ENCODE measurements at places on chromosomes 3 and 15.

DNA sequence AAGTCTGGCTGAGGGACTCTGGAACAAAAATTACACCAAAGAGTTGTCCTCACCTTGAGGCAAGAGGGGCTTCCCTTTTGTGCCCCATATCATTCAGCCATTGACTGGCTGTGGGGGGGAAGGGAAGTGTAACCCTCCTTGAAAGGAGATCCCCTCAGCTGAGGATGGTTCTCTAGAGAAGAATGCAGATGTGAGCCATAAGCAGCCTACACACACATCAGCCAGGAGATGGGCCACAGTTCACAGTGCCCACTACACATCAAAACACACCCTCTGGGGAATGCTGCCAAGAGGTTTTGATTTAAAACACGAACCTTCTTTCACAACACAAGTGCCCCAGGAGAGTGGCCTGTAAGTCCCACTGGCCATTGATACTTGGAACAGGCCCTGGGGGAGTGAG, 231.2 kb upstream of the CTDSPL start:
- no peak for DNase-seq

DNA sequence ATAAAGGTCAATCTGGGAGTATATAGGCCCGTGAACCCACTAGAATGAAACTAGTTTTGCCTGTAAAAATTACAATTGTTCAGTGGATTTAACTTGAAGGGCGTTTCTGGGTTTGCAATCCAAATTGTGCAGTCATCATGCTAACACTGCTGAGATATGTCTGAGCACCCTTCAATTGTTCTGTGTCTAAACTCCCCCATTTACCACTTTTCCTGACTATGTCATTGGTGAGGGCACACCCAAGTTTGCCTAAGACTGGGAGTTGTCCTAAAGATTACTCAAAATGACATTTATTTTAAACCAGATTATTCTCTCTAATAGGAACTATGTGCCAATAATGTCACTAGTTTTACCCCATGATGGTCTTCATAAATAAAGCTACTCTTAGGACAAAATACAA, 54.6 kb downstream of the EMC4 start:
- no peak for DNase-seq

- no peak for DNase-seq
These were observed 253.7 kb upstream of the THBS1 start for GRCh38 chr15:39327005-39327730.

DNA sequence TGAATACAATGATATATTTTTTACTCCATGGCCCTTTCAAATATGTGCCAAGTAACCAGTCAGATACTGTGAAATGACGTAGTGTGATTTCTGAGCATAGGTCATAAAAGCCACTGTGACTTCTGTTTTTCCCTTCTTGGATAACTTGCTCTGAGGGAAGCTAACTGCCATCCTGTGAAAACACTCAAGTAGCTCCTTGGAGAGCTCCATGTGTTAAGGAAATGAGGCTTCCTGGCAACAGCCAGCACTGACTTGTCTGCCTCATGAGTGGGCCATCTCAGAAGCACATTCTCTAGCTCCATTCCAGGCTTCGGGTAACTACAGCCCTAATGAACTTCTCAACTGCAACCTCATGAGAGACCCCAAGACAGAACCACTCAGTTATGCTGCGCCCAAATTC, 9.5 kb upstream of the CCDC80 start:
- DNase-seq: no peak

- no peak for DNase-seq
These were observed 138.2 kb downstream of the UBE2E2 start for GRCh38 chr3:23341147-23341838.

DNA sequence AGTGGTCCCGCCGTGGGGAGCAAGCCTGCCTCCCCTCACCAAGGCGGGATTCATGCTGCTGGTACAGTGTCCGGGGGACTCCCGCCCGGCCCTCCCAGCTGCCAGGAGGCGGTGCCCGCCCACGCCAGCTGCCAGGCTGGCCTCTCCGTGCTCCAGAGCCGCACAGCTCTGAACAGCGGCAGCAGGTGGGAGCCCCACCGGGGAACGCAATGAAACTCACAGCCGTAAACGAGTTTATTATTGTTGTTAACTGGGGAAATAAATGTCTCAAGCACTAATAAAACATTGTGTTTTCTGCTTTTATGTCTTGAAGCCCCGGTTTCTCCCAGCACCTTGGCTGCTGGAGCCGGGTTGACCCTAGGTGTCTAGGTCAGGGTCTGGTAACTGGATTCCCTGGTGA, 317.7 kb upstream of the TLE3 start:
- DNase-seq: no peak

DNA sequence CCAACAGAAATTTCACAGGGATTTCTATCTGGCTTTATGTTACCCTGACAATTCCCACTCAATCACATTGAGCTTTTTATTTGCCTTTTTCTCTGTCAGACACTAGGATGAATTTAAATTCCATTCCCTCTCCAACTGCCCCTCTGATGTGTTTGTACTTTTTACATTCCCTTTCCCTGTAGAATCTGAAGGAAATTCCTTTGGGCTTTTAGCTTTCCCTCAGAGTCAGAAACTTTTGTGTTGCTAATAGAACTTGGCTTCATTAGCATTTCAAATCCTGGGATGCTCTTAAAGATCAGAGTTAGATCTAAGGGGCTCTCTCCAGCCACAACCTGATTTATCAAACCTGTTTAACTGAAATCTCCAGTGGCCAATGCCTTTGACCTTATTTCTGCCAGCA, 7.9 kb upstream of the RARB start:
- no peak for DNase-seq

DNA sequence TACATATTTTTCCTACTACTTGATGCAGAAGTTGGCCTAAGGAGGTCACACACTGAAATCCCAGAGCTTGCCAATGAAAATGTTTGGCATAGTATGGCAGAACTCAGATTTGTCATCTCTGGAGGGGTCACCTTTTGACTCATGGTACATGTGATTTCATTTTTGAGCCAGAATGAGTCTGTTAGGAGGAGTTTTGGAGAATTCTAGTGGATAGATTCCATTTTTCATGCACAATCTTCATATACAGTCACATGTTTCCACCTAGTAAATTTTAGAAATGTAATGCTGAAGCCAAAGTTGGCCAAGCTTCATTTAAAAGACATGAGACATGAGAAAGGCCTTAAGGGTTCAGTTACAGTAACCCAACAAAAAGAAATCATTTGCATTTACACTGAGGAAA, 97.8 kb upstream of the IGSF10 start:
- peak; percentile 12 for DNase-seq

- DNase-seq: no peak
These were observed 454 bp downstream of the C15orf62 start for GRCh38 chr15:40770147-40770721.

GRCh38 chr3:158773845-158774830, 27.7 kb upstream of the MFSD1 start:
- no peak for DNase-seq

DNA sequence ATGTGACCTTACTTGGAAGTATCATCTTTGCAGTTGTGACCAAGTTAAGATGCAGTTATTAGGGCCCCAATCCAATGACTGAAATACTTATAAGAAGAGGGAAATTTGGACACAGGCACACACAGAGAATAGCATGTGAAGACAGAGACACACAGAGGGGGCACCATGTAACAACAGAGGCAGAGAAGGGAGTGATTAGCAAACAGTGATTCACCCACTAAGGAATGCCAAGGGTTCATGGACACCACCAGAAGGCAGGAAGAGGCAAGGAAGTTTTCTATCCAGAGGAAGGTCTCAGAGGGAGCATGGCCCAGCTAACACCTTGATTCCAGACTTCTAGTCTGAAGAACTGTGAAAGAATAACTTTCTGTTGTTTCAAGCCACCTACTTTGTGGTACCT, 25.0 kb downstream of the SIDT1 start:
- DNase-seq: peak; percentile 15

DNA sequence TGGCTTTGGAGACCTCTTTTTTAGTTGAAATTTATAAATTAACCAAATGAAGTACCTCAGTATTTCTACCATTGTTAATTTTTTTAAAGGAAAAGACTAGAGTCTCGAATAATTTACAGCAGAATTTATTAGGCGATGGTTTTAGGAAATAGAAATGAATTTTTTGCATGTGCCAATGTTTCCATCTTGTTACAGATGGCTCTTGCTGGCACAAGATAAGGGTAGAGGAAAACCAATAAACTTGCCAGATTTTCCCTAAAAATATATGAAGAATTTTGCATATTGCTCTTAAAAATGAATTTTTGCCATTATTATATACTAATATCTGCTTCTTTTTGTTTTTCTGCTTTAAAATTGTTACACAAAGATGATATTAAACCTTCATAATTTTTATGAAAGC, 380.7 kb downstream of the NLGN1 start:
- DNase-seq: no peak

- peak; percentile 38 for DNase-seq
These were observed 32.2 kb downstream of the GPR176 start for GRCh38 chr15:39887832-39888231.

GRCh38 chr3:36312351-36312750, 68.0 kb upstream of the STAC start:
- DNase-seq: no peak

GRCh38 chr3:185677146-185677829, 91.2 kb downstream of the SENP2 start:
- DNase-seq: peak; percentile 69

DNA sequence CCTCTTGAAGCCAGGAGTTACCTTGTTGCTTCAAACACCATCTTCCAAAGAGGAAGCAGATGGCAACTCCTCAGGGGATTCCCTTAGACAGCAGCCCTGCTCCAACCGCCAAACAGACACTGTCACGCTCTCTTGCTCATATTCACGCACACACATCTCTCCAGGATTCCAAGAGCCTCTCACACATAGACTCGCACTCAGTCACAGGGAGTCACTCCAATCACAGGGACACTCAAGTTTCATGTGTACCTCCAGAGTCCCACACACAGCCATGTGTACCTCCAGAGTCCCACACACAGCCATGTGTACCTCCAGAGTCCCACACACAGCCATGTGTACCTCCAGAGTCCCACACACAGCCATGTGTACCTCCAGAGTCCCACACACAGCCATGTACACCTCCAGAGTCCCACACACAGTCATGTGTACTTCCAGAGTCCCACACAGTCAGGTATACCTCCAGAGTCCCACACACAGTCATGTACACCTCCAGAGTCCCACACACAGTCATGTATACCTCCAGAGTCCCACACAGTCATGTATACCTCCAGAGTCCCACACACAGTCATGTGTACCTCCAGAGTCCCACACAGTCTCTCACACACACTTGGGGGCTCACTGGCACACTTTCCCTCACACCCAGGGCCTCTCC, 6.1 kb downstream of the VWA5B2 start:
- DNase-seq: no peak

DNA sequence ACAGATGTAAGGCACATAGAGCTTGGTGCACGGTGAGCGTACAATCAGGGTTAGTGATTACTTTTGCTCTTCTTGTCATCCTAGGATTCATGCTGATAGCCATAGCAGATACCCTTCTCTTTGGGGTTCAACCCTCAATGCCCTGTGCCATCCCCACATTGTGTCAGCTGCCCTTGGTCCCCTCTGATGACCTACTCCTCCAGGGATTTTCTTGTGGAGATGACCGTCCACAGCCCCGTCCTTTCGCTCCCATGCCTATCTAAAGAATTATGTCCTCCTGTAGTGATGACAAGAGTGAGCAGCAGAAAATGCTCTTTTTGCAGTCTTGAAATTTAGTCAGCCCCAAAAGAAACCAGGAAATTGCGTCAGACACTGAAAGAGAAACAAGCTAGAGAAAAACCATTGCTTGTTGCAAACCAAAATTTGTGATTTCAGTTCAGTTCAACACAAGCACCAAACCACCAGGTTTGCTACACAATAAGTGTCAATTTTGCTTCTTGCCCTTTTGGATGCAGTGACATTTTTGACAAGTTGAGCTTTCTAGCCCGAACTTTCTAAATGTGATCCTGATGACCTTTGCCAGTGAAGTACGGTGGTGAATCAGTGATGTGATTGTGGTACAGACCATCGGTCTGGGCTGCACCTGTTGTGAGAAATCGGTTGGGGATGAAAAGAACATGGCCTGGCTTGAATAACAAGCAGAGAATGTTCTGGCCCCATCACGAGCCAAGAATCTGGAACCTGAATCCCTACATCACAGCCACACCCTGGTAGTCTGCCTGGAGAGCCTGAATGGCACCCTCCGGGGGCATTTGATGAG, 41.3 kb downstream of the CMTM7 start:
- peak; percentile 27 for DNase-seq

- DNase-seq: peak; percentile 54
These were observed 8.2 kb upstream of the OCA2 start for GRCh38 chr15:28107111-28107903.

- no peak for DNase-seq
These were observed 87.3 kb downstream of the PEX5L start for GRCh38 chr3:179949412-179949811.

DNA sequence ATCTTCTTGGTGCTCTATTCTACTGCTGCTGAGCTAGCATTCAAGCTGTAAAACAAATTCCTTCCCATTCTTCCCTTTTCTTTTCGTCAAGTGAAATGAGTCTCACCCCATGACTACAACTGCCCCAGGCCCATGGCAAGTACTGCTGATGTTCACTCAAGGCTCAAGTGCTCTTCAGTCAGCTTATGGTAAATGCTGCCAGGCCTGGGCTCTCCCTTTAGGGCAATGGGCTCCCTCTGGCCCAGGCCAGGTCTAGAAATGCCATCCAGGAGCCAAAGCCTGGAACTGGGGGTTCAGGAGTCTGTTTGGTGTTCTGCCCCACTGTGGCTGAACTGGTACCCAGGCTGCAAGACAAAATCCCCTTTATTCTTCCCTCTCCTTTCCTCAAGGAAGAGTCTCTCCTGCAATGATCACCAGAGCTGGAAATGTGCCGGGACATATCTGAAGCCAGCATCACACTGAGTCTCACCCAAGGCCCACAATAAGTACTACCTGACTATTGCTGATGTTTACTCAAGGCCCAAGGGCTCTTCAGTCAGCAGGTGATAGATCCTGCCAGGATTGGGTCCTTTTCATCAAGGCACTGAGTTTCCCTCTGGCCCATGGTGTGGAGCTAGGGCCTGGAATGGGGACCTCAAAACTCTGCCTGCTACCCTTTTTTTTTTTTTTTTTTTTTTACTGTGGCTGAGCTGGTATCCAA, 205.0 kb upstream of the STAC start:
- DNase-seq: no peak

DNA sequence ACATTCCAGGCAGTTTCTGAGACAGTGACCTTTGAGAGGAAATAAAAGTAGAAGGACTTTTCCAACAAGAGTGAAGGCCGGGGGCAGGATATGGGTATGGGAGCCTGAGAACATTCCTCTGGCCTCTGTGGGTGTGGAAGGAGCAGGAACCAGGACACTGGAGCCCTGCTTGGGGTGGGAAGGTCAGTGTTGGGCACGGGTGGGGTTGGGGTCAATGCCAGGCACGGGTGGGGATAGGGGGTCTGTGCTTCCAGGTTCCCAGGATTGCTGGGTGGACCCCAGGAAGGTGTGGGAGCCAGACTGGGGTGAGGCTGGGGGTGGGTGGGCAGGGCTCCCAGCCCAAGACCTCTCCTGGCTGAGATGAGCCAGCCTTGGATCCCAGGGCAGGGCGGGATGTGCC, 163.5 kb downstream of the NSMCE3 start:
- no peak for DNase-seq

Data from GM03348 (cell line).